Stimulated activated CD4-positive, alpha-beta T cell treated with anti-CD3 and anti-CD28 coated beads, Interleukin-12 subunit alpha, Interleukin-12 subunit beta, amount 100 ng/mL, for 4 hours (primary cell): ENCODE measurements at places on chromosomes 12 and 14.
A peak's percentile ranks its signal among the peaks of the same experiment; 100 is the strongest.

DNA sequence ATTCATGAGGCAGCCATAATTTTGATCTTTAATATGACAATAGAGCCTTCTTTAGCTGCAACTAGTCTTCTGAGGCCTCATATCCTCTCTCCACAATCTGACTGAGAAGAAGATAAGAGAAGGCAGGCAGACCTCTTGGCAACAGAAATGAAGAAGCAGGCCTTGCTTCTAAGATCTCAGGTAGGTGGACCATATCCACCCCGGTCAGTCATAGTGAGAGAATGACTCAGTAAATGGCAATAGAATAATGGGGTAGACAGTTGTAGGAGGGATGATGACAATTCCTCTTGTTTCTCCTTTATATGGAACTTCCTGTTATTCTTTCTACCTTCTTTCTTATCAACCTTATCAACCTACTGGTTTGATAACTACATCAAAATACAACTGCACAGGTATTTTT, 246.7 kb upstream of the G2E3 start:
- no peak for DNase-seq

DNA sequence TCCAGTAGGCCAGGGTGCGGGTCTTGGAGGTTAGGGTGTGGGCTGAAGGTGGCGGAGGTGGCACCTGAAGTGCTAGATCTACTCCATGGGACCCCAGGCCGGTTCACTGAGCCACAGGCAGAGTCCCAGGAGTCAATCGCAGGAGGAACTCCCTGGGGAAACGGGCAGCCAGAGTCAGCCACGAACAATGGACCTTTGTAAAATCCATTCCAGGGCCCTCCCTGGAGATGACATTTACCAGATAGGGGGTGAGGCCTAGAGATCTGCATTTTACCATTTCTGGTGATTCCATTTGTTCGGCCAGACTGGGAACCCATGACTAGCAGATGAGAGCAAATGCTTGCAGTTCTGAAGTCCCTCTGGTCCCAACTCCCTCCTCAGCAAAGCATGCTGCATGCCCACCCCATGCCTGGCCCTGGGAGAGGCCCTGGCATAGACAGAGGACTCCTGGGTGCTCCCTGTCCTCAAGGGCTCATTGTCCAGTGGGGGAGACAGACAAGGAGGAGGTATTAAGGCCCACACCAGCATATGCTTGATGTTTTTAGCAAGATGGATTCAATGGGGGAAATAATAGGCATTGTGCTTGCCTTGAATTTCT, 115.5 kb downstream of the EML1 start:
- no peak for DNase-seq

DNA sequence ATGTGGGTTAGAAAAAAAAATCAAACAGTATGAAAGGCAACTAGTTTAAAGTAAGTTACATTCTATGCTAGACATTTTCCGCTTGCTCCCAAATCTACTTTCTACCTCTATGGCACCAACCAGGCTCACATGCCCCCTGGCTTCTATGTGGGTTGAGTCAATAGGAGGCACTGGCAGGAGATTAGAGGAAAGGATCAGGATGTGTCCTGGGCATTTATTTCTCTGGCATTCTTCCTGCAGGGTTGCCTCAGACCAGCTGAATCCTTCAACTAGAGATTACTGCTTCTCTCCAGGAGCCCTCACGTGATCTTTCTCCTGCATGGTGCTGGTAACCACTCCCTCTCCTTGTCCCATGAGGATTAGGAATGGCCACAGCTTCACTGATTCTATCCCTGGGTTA, 14.9 kb upstream of the CCDC60 start:
- DNase-seq: no peak

DNA sequence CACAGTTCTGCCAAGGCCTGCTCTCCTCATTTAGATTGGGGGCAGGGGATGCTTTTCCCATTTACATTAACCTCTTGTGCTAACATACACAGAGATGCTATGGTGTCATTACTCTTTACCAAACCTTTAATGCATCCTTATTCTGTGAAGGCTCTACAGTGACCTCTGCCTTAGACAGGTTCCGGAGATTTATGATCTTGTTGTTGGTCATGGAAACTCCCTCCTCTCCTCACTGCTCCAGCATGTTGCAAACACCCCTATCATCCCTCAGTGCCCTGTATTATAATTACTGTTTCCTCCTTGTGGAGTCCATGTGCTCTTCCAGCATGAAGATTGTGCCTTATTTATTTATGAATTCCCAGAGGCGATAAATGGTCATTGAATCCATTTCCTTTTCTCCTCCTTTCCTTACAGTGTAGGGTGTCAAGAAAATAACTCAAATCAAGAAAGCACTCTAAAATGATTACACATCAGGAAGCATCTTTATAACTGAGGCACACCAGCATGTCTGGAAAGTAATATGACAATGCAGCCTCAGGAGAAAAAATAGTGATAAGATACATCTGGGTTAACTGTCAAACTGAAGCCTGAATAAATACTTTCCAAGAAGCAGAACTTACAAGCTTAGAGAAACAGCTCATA, 37.8 kb downstream of the RTN1 start:
- DNase-seq: no peak

- no peak for DNase-seq
Observed at GRCh38 chr14:104393199-104393897, 186.2 kb upstream of the C14orf180 start.

DNA sequence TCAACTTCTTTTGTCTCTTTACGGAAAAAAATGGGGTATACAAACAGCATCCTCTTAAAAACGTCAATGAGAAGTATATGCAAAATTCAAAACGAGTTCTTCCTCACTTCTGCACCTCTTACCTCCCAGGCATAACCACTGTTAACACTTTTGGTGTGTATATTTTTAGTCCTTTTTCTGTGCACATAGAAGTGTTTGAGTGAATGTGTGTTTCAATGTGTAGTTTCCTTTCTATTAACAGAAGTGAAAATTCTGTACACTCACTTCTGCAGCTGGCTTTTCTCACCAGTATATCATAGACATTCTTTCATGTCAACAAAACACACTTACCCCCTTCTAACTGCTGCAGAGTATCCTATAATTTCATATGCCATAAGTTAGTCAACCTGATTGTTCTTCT, 5.4 kb downstream of the UBR7 start:
- no peak for DNase-seq

DNA sequence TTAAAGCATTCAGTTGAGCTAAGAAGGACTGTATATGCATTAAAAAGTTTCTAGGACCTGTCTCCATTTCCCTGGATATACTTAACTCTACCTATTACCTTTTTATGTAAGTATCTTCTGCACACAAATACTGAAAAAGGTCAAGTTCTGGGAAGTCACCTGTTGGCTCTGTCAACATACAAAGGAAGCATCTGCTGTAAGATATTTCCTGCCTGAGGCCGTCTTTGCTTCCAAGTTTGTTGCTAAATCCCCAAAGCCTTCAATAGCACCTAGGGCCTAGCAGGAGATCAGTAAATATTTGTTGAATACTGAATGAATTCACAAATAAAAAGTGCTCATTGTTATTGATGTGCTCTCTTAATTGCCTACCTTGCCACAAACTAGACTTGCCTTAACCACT, 188.4 kb downstream of the DUSP6 start:
- DNase-seq: no peak

- peak; percentile 46 for DNase-seq
Observed at GRCh38 chr14:106442857-106443256, 916.5 kb downstream of the TMEM121 start.

DNA sequence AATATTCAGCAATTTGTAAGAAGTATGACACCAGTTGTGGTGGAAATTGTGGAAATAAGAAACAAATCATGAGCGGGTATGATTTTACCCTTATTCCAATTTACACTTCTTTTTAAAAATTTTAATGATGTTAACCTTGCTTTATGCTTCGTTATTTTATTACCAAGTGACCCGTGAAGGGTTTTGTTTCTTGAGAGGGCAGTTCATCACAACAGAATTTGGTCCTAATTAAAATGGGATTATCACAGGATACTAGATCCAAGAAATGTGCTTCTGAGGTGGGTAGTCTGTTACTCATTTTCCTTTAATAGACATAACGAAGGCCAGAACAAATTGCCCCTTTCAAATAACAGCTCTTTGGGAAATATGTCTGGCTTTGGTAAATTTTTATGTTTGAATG, 25.5 kb upstream of the RASSF8 start:
- DNase-seq: no peak

- no peak for DNase-seq
Observed at GRCh38 chr14:29716150-29716549, 211.5 kb downstream of the PRKD1 start.

GRCh38 chr14:104396682-104397470, 182.7 kb upstream of the C14orf180 start:
- DNase-seq: no peak

DNA sequence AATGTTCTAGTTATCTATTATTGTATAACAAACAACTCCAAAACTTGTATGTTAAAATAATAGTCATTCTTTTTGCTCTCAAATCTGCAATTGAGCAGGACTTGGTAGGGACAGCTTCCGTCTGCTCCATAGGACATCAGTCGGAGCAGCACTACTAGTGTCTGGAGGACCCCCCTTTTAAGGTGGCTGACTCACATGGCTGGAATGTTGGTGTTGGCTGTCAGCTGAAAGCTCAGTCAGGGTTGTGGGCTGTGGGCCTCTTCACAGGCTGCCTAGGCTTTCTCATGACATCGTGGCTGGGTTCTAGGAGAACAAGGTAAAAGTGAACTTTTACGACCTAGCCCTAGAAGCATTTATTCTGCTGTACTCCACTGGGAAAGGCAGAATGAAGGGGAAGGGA, 160.6 kb downstream of the ANO4 start:
- no peak for DNase-seq

DNA sequence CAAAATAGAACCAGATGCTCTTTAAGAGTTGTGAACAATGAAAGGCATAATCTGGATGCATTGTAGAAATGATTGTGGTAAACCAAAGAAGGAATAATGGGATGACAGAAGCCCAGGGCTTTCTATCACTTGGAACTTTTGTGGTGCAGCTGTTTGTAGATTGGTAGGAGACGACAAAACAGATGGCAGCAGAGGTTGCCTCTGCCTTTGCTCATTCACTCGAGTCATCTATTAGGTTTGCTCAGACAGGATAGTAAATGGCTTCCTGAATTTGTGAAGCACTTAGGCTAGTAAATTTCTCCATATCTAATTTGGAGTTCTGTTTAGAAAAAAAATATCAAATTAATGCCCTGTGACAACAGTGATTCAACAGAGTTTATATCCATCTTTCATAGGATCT, 78.4 kb downstream of the FGD4 start:
- DNase-seq: no peak

- DNase-seq: no peak
Observed at GRCh38 chr12:75982979-75983660, 48.5 kb downstream of the PHLDA1 start.
